ENCODE measurements at places on chromosomes 3 and 15.

- DNase-seq = no peak
Observed at GRCh38 chr15:58064082-58064979, 1.2 kb downstream of the ALDH1A2 start.

DNA sequence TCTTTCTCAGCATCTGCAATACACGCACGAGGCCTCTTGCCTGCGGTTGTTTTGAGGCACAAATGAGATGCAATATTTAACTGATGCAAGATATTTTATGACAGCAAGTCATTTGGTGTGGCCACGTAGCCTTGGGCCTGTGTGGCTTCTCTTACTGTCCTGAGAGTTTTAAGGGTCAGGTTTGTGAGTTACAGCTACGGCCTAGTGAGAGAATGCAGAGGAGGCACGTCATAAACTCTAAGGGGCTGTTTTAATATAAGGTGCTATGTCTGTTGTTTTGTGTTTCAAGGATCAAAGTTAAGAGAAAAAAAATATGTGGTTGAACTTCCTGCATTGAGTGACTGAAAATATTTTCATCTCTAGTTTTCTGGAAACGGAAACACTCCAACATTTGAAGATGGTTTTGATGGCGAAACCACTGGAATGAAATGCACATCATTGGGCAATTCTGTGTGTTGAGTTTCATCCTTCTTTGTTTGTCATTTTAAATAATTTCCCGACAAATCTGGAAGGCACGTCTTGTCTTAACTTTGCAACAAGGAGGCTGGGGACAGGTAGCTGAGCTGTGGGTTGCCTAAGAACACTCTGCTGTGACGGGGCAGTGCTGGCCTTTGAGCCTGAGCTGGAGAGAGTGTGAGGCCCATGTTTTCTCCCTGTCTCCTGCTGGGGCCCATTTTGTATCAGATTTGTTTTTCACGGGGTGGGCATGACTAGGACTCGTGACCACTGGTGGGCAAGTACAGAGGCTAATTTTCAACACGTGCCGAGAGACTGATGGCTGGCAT lies 5.1 kb downstream of the APBA2 start:
- DNase-seq = no peak

- DNase-seq = no peak
Observed at GRCh38 chr3:5140230-5140621, 18.1 kb downstream of the ARL8B start.

DNA sequence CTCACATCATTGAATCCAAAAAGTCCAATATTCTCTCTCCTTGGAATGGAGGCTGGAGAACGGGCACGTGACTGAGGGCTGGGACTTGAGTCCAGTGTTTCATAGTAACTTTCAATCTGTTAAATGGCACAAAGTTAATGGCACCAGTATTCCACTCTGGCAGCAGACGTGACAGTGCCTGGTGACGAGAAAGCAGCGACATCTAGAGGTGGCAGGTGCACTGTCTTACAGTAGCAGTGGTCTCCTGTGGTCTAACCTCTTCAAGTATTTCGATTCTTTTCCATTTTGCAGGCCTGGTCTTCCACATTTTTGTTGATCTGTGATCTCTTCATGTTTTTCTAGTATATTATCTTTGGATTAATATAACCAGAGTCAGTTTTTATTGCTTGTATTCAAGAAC lies 107.1 kb downstream of the OXSM start:
- peak; percentile 14 for DNase-seq

GRCh38 chr3:12155264-12155663 lies 3.4 kb downstream of the TIMP4 start:
- DNase-seq = no peak

- DNase-seq = no peak
Observed at GRCh38 chr3:111809186-111809585, 49.9 kb upstream of the PHLDB2 start.

DNA sequence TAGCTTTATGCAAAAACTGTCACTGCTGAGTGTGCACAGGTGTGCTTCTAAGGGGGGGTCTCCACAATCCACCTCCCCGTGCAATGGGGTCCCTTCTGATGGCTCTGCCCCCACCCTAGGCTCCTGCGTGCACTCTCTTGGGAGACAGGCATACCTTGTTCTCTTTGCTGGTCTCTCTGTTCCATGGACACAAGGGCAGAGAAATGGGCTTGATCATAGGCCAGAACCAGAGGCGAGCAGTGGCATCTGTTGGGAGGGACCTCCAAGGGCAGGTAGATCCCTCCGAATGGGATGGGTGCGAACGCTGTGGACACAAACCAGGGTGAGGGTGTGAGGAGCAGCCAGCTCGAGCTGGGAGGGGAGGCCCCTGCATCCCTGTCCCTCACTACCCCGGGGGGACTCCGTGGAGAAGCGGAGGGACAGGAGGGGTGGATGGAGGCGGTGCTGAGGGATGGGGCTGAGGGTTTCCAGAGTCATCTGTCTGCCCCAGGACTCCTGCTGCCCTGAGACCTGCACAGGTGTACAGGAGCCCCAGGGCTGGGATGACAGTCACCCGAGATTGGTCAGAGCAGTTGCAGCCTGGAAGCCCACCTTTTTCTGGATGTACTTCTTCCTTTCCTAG lies 175.0 kb downstream of the KLF13 start:
- no peak for DNase-seq

DNA sequence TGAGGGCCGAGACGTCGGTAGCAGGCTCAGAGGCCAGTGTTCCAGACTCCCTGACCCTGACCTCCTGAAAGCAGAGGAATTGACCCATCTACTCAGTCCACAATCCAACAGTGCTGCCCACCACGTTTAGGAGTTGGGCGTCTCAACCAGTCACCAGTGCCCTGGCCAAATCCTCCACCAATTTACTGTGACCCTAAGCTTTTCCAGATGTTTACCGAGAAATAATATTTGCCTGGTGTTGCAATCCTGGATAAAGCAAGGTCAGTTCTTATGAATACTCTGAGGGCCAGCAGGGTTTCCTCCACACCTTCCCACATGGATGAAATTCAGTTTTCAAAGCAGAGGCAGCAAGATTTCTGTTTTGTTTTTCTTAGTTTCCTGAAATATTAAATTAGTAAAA lies 7.5 kb upstream of the APOD start:
- no peak for DNase-seq

- DNase-seq = no peak
Observed at GRCh38 chr3:146590521-146590920, 14.6 kb downstream of the PLSCR5 start.

DNA sequence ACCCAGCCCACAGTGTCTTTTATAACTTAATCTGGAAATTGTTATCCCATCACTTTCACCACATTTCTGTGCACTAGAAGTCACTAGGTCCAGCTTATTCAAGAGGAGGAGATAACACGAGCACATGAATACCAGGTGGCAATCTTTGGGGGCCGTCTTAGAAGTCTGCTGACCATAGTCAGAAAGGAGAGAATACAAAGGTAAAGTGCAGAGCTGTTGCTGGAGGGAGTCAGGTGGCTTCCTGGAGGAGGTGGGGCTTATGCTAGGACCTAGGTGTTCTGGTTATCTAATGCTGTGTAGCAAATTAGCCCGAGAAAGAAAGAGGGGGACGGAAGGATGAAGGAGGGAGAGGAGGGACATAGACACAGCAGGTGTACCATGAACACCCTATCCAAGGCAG lies 46.5 kb downstream of the SLC6A20 start:
- DNase-seq = no peak

All from neural crest cell (in vitro differentiated cells).